ENCODE measurements at places on chromosomes 16 and 17. TPM values are rescaled to one million over a fixed set of nuclear protein-coding genes. Genes with fewer than 3 reads are reported as not detected.

GRCh38 chr17:16026895-16027294, 27.3 kb downstream of the TTC19 start:
- H3K27ac ChIP-seq: peak overlapping the region; percentile 64
- no peaks in the 10 kb centered on the region for H3K27me3 ChIP-seq
- peaks cover 96% of the 10 kb centered on the region for H3K36me3 ChIP-seq
- no peak for DNase-seq

- no peaks in the 10 kb centered on the region for H3K36me3 ChIP-seq
- no peak for DNase-seq
- H3K4me3 ChIP-seq: no peak overlapping the region
- no peaks in the 10 kb centered on the region for H3K4me1 ChIP-seq
- no peak overlapping the region for H3K27ac ChIP-seq
- no peaks in the 10 kb centered on the region for H3K27me3 ChIP-seq
These were observed 889.8 kb downstream of the CDH8 start for GRCh38 chr16:61146429-61146828.

GRCh38 chr17:31820691-31821435, 38.2 kb downstream of the COPRS start:
- no peak overlapping the region for H3K27ac ChIP-seq
- peaks cover 5% of the 10 kb centered on the region for H3K4me1 ChIP-seq
- no peaks in the 10 kb centered on the region for H3K27me3 ChIP-seq
- H3K36me3 ChIP-seq: no peaks in the 10 kb centered on the region
- H3K4me3 ChIP-seq: no peak overlapping the region

DNA sequence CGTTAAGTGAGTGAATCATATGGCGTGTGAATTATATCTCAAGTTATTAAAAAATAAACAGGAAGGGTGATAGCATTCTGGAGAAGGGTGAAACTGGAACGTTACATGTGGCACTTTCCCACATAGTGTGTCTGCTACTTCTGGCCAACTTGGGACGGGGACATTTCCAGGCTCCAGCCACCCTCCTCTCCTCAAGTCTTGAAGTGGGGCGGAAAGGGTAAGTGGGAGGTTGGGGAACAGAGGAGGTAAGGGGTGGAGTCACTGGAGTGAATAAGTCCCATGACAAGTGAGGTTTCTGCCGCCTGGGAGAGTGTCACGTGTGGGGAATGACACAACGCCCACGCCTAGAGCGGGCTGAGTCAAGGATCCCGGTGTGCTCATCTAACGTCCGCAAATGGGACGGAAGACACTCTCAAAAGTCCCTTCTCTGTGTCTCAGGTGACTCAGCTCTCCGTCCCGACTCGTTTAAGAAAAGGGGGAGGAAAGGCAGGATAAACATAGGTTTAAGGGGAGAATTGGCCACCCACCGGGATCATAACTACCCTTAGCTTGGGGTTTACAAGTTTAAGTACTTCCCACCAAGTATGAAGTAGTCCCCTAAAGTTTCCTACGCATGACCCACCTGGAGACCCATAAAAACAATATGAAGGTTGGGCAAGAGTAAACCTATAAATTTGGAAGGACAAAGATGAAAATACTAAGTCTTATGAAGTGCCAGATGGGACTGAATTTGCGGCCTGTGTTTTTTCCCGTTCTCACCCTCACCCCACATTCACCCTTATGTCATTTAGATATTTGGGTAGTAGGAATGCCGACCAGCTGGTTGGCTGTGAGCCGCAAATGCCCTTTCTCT, 1.2 kb upstream of the SPAG9 start:
- peak overlapping the region; percentile 96 for H3K4me3 ChIP-seq
- peak; percentile 97 for DNase-seq
- H3K4me1 ChIP-seq: peaks cover 25% of the 10 kb centered on the region

DNA sequence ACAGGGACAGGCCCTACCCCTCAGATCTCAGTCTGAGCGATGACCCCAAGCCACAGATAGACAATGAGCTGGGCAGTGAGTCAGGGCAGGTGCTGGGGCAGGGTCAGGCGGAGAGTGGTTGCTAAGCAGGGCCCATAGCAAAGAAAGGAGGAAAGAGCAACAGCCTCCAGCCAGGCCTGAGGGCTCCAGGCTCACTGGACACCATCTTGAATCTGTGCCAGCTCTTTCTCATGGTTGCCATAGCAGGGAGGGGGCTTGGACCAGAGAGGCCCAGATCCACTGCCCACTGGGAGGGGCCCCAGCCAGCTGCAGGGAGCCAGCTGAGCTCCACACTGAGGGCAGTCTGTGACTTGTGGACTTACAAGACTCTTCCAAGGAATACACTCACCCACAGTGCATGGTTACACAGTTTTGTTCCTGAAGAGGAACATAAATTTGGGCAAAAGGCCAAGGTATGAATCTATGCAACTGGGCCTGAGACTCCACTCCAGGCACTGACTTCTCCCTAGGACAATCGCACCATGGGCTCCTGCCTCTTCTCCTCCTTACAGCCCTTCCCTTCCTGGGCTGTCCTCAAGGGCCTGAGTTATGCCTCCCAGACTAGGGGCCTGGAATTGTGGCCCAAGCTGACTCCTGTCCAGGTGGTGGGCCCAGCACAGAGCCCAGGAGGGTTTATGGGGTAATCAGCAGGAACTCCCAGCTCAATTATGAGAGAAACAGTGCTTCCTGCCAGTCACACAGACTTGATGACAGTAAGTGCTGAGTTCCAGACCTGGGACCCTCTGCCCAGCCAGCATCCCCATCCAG, 59.9 kb downstream of the BEAN1 start:
- H3K27me3 ChIP-seq: no peaks in the 10 kb centered on the region
- H3K4me1 ChIP-seq: peaks cover 32% of the 10 kb centered on the region
- DNase-seq: peak; percentile 69
- H3K4me3 ChIP-seq: no peak overlapping the region
- peak overlapping the region; percentile 55 for H3K27ac ChIP-seq

DNA sequence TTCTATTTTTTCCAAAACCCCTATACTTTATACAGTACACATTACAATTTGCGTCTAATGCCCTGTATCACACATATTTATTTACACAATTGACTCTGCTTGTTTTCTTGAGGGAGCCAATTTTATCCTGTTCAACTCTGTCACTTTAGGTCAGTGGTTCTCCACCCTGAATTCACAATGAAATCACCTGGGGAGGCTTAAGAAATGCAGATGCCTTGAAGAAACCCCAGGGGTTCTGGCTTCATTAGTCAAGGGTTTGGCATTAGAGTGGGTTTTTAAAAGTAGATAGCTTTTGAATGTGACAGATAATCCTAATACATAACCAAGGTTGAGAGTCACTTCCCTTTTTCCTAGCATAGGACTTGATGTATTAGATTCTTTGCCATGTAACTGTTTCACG, 398.6 kb upstream of the ERCC4 start:
- H3K27ac ChIP-seq: no peak overlapping the region
- no peaks in the 10 kb centered on the region for H3K27me3 ChIP-seq
- no peak overlapping the region for H3K4me3 ChIP-seq
- no peaks in the 10 kb centered on the region for H3K4me1 ChIP-seq
- DNase-seq: no peak

DNA sequence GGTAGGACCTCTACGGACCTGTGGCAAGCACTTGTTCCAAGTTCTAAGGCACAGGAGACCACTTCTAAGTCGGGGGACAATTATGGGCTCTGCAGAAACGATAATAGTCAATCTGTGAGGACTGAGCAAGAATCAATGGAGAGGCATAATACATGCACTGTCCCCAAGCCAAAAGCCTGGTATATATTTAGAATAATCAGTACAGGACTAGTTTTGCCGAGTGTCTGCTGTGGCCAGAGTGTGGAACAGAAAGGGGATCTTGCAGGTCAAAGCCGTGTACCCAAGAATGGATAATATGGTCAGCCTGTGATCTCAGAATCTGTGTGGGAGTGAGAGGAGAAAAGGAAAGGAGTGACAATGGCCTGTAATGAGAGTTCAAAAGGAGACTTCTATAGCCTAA, 80.2 kb upstream of the GNAO1 start:
- H3K4me3 ChIP-seq: no peak overlapping the region
- H3K36me3 ChIP-seq: no peaks in the 10 kb centered on the region
- H3K27ac ChIP-seq: no peak overlapping the region

DNA sequence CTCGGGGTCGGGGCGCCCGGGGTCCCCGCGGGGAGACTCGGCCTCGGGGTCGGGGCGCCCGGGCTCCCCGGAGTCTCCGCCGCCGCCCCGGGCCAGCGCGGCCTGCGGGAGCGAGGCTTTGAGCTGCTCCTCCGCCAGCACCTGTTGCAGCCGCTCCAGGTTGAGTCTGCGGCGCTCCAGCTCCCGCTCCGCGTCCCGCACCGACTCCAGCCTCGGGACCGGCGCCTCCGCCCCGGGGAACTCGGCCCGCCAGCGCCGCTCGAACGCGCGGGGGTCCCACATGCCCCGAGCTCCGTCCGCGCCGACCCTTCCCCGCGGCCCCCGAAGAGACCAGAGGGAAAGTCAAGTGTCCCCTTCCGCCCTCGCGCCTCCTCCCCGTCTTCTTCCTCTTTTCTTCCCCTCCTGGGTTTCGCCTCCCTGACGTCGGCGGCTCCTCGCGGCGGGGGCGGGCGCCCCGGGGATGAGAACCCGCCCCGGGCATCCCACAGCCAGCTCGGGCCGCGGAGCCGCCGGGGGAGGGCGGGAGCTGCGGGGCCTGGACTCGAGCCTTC, 40.8 kb upstream of the BHLHA9 start:
- no peak for DNase-seq
- no peak overlapping the region for H3K4me3 ChIP-seq
- no peak overlapping the region for H3K27ac ChIP-seq
- peaks cover 18% of the 10 kb centered on the region for H3K4me1 ChIP-seq
- H3K36me3 ChIP-seq: peaks cover 13% of the 10 kb centered on the region
- peaks cover 15% of the 10 kb centered on the region for H3K27me3 ChIP-seq

DNA sequence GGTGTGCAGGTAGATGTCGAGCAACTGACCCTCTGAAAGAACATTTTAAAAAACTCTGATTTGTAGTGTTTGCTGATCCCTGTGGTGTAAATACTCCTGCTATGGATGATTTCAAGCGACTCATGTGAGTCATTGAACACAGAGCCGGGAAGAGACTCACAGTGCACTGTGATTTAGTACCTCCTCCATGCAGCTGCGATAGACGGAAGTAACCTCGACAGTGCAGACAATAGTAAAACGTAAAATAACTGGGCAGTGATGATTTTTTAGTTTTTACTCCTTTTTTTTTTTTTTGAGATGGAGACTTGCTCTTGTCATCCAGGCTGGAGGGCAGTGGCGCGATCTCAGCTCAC, 8.7 kb downstream of the TBX21 start:
- no peaks in the 10 kb centered on the region for H3K4me1 ChIP-seq
- H3K4me3 ChIP-seq: no peak overlapping the region
- peaks cover 60% of the 10 kb centered on the region for H3K27me3 ChIP-seq
- DNase-seq: no peak

DNA sequence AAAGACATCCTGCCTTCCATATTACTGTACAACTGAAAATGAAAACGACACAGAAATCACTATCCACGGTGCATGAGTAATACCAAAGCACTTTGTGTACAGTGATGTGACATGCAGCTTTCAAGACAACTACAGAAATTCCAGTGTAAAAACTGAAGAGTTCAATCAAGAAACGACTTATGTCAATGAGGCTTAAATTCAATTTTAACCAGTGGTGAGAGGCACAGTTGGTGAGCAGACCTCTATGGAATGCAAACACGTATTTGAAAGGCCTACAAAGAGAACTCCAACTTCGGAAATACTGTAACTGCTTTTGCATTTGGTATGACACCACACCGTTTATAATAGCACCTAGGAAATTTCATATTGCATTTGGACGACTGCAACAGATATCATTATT, 87.6 kb downstream of the USP31 start:
- peaks cover 11% of the 10 kb centered on the region for H3K27me3 ChIP-seq
- no peak overlapping the region for H3K27ac ChIP-seq
- DNase-seq: no peak
- no peaks in the 10 kb centered on the region for H3K4me1 ChIP-seq

- H3K27me3 ChIP-seq: no peaks in the 10 kb centered on the region
- H3K27ac ChIP-seq: no peak overlapping the region
- DNase-seq: no peak
- H3K4me1 ChIP-seq: peaks cover 16% of the 10 kb centered on the region
These were observed 56.4 kb downstream of the LITAF start for GRCh38 chr16:11530171-11530940.

DNA sequence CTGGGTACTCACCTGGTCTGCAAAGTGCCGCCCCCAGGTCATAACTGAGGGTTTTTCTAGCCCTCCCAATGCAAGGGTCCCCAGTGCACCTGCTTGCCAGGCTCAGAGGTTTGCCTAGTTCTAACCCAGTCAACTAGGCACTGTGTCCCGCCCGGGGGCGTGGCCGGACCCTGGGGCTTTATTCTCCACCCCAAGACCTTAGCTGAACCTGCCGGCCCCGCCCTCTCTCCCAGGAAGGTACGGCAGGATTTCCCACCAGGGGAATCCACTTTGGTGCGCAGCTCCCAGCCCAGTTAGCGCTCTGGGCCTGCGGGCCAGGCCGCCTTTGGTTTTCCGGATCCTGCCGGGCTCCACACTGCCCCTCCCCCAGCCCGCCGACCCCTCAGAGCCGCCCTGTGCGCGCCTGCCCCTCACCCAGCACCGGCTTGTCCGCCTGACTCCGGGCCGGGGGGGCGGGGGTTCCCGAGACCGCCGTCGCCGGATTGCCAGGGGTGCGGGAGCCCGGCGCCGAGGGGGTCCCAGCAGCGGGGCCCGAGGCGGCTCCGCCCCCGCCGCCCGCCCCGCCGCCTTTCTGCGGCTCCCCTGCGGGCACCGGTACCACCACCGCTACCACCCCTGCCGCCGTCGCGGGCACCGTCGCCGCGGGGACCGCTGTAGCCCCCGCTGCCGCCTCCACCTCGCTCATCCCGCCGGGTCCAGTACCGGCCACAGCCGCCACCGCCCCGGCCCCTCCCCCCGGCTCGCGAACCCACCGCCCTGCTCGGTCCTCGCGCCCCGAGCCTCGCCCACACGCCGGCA, 424 bp downstream of the YBX2 start:
- no peaks in the 10 kb centered on the region for H3K27me3 ChIP-seq
- H3K27ac ChIP-seq: no peak overlapping the region
- DNase-seq: peak; percentile 46
- H3K36me3 ChIP-seq: peaks cover 10% of the 10 kb centered on the region
- H3K4me1 ChIP-seq: peaks cover 17% of the 10 kb centered on the region
- peak overlapping the region; percentile 43 for H3K4me3 ChIP-seq

- no peak overlapping the region for H3K27ac ChIP-seq
- no peaks in the 10 kb centered on the region for H3K36me3 ChIP-seq
- no peaks in the 10 kb centered on the region for H3K4me1 ChIP-seq
- peaks cover 25% of the 10 kb centered on the region for H3K27me3 ChIP-seq
- DNase-seq: no peak
These were observed 16.6 kb downstream of the DNAH3 start for GRCh38 chr16:21134053-21134452.

GRCh38 chr17:50149417-50150353, 792 bp downstream of the PPP1R9B start:
- peaks cover 2% of the 10 kb centered on the region for H3K36me3 ChIP-seq
- DNase-seq: peak; percentile 50
- H3K4me1 ChIP-seq: peaks cover 42% of the 10 kb centered on the region
- H3K4me3 ChIP-seq: peak overlapping the region; percentile 82

The CDH1 gene
- 37.7 TPM for total RNA-seq

The XAF1 gene
- not detected for total RNA-seq

The NLGN2 gene
- total RNA-seq: 6.7 TPM

The KIF2B gene
- total RNA-seq: not detected

The CRAMP1 gene
- total RNA-seq: 21.8 TPM

The TMEM88 gene
- 3.5 TPM for total RNA-seq

The CNGB1 gene
- not detected for total RNA-seq

The ZNRF1 gene
- 8.3 TPM for total RNA-seq

The CCL3 gene
- not detected for total RNA-seq

The TEX14 gene
- total RNA-seq: not detected

The HASPIN gene
- total RNA-seq: 6.4 TPM

Data from MCF 10A (cell line).